ENCODE measurements at places on chromosomes 5 and 9.
A peak's percentile ranks its signal among the peaks of the same experiment; 100 is the strongest.

- peak; percentile 38 for DNase-seq
Measured at GRCh38 chr9:33125871-33126823, 41.0 kb downstream of the B4GALT1 start.

DNA sequence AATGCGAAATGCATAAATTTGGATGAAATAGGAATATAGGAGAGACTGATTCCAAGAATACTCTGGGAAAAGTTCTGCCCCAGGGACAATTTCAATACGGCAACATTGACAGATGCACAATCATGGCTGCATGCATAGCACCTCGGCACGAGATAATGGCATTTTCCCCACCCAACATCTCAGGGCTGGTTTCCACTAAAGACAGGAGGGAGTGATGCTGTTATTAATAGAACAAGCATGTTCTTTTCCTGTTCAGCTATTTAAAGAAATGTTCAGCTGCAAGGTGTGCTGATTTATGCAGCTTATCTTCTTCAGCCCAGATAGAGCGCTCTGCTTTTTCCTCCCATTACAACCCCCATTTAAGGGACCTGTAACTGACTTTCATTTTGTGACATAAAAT, 740.2 kb downstream of the TLR4 start:
- DNase-seq: no peak

GRCh38 chr5:180532268-180532667, 38.1 kb downstream of the CNOT6 start:
- no peak for DNase-seq

GRCh38 chr5:19175776-19176570, 812.0 kb downstream of the CDH18 start:
- no peak for DNase-seq

DNA sequence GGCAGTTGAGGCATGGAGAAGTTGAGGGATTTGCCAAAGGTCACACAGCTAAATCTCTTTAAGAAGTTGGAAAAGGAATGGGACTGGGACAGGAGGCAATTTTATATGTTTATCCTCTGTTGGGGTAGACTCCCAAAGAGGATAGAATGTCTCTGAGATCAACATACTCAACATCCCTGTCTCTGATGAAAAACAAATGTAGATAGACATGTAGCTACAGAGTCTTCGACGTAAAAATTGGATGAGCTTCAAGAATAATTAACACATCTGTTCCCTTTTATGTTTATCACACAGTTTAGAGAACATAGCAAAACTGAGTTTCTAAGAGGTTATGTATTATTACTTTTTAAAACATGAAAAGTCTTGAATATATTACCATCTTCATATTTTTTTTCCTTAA, 204.6 kb upstream of the CD180 start:
- DNase-seq: no peak

DNA sequence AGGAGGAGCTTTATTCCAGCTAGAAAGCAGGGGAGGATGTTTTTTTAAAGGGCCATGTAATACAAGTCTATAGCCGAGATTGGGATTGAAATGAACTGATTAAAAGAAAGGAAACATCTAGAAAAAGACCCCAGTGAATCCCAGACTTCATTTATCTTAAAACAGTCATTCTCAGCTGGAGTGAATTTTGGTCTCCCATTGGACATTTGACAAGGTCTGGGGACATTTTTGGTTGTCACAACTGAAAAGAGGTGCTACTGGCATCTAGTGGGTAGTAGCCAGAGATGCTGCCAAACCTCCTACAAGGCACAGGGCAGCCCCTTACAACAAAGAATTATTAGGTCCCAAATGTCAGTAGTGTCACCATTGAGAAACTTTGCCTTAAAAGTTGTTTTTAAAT, 16.3 kb upstream of the SPINK4 start:
- DNase-seq: no peak

DNA sequence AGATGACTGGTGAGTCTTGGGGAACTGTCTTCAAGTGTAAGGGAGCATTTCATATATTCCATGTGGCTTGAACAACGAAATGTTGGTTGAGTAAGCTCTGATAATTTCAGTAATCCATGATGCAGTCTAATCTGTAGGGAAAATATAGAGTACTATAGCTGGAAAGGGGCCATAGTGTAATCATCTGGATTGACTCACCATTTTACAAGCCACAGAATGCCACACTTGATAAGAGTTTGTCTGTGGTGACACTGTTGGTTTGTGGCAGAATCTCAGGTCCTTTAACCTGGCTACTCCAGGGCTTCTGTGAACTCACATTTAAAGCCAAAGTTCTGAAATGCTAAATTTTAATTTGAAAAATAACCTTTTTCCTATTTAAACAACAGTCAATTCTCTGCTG, 16.3 kb upstream of the MAML1 start:
- peak; percentile 17 for DNase-seq

DNA sequence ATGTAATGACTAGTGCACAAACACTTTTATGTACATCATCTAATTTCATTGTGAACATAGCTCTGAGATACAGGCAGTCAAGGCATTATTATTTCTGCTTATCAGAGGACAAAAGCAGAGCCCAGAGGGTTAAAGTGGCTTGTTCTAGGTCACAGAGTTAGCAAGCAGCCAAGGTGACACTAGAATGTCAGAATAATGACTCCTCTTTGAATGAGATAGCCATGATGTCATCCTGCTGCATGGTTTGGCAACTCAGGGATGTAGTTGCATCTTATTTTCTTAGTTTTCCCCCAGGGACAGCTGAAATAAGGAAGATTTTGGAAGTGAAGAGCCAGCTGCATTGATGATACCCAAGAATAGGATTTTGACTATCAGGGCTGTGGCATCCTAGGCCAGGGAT, 54.4 kb downstream of the KCNV2 start:
- DNase-seq: peak; percentile 20

- no peak for DNase-seq
Measured at GRCh38 chr5:370311-370958, 48.9 kb downstream of the AHRR start.

DNA sequence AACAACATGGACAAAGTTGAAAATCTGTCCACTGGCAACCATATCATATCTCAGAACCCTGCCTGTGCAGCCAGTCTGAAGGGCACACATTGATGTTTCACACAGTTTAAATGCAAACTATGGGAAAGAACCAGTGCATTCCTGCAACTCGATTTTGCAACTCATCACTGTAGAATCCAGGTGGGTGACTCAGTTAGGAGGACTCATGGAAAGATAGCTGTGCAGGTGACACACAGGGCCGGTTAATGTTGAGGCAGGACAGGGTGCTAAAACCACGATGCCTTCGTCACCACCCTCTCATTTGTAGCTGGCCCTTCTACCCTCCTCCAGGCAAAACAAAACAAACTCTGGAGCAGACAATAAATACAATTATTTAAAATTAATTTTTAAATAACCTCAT, 62.8 kb downstream of the TLE1 start:
- no peak for DNase-seq

- DNase-seq: no peak
Measured at GRCh38 chr9:78371981-78372380, 75.1 kb downstream of the PSAT1 start.

DNA sequence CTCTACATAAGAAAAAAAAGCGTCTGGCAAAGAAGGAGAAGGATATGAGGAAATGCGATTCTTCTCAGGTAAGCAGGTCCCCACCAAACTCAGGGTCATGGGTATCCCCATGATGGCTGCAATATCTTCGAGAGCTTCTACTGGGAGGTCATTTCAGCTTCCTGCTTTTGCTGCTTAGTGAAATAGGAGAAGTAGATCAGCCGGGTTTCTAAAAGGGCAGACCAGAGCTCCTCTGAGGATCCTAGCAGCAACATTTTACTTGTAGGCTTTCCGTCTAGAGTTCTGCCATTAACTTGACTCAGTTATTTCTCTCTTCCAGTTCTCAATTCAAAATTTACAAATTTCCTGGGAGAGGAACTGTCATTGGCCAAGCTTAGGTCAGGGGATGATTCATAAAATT, 134.7 kb downstream of the DPYSL3 start:
- no peak for DNase-seq
